ENCODE measurements at places on chromosomes 11 and 22.

DNA sequence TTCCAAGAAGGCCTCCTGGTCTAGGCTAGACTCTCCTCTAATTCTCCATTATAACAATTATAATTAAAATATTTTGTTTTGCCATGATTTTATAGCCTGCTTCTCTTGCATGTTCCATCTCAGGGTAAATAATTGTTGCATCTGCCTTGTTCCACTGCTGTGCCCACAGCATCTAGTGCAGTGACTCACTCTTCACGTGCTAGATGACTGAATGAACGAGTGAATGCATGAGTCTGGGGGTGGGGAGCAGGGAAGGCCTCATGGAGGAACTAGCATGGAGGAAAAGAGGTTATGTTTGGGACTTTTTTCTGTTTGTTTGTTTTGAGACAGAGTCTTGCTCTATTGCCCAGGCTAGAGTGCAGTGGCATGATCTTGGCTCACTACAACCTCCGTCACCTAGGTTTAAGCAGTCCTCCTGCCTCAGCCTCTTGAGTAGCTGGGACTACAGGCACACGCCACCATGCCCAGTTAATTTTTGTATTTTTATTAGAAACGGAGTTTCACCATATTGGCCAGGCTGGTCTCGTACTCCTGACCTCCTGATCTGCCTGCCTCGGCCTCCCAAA, 5.2 kb upstream of the OAF start:
- DNase-seq, result no peak

- no peak for DNase-seq
Measured at GRCh38 chr11:115321605-115322289, 182.5 kb downstream of the CADM1 start.

DNA sequence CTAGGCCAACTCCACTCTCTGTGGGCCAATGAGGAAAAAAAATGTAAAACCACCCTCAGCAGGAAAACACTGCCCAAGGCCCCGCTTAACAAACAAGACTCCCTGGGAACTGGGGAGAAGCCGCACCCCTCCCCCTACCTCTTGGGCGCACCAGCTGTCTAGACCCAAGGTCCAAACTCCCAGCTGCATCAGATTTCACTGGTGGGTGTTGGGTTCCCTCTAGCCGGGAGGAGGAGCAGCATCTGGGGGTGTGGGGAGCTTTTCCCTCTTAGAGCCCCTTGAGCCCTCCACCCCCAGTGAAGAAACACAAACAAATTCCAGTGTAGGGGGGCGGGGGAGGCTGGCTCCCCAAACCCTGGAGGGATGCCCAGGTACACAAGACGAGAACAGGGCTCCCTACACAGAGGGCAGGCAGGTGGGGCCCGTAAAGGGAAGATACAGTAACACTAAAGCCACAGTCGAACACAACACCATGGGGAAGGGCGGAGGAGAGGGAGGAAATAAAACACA, 64.9 kb downstream of the NECTIN1 start:
- no peak for DNase-seq

DNA sequence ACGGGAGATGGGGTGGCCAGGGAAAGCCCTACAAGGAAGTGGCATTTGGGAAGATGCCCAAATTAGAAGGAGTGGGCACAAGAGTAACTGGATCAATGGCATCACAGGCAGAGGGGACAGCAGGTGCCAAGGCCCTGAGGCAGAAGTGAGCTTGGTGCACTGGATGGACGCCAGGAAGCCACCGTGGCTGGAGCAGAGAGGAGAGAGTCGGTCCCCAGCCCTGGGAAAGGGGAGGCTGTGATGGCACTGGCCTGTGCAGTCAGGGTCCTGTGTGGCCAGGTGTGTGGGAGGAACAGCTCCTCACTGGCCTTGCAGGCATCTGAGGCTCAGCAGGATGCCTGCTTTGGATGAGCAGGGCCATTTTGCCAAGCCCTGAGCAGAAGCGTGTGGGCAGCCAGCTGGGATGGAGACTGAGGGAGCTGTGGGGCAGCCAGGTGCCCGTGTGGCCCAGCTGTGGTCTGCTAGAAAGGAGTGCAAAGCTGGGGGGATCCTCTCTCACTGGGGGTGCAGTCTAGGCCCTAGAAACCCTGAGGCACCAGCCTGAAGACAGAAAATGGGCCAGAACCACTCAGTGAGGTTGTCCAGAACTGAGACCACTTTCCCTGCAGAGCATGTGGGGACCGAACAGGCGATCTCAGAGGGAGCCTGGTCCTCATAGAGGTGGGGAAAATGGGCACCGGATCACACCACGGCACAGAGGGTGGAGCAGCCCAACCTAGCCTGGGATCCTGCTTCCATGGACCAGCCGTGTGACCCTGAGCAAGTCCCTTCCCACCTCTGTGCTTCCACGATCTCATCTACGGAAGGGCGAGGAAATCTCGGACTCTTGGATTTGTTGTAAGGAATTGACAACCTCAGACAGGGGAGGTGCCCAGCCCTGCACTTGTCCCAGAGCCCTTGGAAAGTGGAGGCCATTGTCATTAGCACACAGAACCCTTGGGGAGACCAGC, 78.6 kb upstream of the RTL6 start:
- DNase-seq, result no peak

- DNase-seq, result no peak
Measured at GRCh38 chr22:32444068-32444467, 20.2 kb downstream of the BPIFC start.

GRCh38 chr22:20240447-20240764, 27.7 kb downstream of the RTN4R start:
- no peak for DNase-seq

- DNase-seq, result no peak
Measured at GRCh38 chr11:119486016-119486415, 63.0 kb upstream of the THY1 start.

DNA sequence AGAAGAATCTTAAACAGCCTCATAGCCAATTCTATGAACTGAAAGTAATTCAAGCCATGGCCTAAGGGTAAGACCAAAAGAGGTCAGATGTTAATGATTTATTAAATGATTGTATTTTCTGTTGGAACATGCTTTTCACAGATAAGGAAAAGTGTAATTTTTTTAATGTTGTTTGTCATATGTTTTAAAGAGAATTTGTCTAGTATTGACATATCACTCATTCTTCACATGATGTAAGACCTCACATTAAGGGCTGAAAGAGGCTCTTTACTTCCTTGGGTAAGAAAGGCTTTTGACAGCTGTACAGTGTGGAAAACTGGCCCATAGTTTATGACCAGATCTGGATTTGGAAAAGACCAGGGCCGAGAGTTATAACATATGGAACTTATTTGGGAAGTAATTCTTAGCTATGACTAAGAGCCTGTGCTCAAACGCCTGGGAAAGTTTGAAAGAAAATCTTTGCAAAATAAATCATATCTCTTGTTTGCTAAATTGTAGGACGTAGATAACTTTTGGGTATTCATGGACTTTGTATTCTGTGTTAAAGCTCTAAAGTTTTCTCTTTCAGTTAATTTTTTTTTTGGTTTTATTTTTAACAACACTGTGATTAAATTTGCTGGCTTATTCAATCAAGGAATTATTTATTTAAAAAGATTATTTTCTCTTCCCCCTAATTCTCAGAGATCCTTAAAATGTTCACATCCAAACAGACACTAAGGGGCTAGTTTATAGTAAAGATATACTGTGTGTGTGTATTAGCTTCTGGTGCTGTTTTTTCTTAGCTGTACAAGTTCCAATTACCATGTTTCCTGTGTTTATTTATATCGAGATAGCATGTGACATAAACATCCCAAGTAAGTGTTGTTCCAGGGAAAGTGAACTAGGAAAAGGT, 162.2 kb downstream of the ARHGAP42 start:
- no peak for DNase-seq

DNA sequence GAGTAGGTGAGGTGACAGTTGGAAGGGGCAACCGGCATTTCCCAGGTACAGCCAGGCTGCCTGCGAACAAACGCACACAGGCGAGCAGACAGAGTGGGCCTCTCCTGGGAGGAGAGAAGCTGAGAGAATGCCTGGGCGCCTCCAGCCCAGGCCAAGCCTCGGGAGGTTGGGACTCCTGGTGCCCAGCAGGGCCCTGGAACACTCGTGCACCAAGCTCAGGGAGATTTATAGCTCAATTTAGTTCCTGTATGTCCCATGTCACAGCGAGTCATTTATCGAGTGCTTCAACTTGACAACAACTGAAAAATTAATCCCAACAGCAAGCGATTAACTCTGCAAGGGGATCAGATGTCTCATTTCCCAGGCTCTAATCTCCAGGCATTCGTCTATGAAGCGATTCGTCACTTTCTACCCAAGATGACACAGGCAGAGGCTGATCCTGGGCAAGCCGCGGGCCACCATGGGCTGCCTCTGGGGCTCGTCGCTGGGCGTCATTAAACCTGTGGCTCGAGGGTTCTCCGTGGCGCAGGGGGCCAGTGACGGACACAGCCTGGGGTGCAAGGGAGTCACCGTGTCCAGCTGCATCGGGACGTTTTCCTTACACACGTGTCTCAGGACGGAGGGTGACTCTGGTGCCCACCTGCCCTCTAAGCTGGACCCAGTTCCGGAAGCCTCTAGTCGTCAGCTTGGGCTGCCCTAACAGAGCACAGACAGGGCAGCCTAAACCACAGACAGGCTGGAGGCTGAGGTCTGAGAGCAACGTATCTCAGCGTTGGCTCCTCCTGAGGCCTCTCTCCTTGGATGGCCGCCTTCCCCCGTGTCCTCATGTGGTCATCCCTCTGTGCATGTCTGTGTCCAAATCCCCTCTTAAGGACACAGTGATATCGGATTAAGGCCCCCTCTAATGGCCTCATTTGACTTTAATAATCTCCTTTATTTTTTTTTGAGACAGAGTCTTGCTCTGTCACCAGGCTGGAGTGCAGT, 154.1 kb downstream of the CTTN start:
- no peak for DNase-seq

DNA sequence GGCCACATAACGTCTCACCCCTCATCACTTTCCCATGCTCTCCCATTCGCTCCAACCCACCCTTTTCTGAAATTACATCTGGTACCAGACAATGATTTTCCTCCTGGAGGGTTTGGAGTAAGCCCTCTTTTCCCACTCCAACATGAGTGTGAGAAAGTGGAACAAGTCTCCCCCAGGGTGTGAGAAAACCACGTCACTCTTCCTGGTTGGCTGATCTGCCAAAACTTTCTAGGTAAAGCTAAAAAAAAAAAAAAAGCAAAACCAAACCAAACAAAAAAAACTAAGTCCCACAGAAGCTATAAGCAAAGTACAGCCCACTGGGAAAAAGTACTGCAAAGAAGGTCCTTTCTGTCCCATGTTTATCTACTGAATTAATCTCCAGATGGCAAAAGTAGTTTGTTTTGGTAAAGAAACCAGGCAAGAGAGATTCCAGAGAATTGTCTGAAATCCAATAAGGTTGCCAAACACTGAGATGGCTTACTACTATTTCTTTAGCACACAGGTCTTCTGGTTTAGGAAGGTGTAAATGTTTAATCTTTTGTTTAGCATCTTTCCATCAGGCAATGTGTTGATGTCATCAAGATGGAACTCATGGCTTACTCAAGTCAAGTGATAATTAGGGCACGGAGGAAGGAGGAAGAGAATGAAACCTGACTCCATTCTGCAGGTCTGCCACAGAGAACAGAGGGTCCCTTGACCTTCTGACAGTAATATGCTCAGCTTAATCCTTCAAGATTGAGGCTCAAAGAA, 395.6 kb downstream of the LARGE1 start:
- DNase-seq, result no peak

- no peak for DNase-seq
Measured at GRCh38 chr11:70543611-70544010, 145.3 kb downstream of the CTTN start.
